ENCODE measurements at places on chromosomes 4 and X.

DNA sequence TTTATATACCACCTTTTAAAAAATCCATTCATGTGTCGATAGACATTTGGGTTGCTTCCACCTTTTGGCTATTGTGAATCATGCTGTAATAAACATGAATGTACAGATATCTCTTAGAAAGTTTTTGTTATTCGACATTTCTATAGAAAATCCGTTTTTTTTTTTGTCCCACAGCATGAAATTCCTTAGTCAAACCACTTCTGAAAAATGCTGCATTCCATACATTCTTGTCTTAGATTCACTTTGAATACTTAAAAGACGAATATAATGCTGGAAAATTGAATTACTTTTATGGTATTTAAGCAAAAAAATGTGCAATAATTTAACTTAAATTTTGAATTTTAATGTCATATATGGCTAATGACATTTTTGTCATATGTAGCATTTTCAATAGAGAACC is 1345.5 kb downstream of the TECRL start:
- no peak for DNase-seq

DNA sequence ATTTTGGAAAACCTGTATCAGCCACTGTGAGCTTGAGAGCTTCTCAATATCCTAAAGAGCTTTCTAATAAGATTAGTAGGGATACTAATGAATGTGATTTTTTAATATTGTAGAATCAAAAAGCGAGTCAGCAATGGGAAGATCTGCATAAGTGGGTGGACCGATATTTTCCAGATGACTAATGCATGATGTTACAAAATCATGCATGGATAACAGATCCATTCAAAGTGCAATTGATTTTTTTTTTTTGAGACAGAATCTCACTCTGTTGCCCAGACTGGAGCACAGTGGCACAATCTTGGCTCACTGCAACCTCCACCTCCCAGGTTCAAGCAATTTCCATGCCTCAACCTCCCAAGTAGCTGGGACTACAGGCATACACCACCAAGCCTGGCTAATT is 7.3 kb upstream of the CLDN2 start:
- no peak for DNase-seq

GRCh38 chr4:138775489-138775888 is 240.1 kb upstream of the NOCT start:
- DNase-seq = no peak

- DNase-seq = no peak
These were observed 228.9 kb downstream of the LHFPL1 start for GRCh38 chrX:112450810-112451209.

DNA sequence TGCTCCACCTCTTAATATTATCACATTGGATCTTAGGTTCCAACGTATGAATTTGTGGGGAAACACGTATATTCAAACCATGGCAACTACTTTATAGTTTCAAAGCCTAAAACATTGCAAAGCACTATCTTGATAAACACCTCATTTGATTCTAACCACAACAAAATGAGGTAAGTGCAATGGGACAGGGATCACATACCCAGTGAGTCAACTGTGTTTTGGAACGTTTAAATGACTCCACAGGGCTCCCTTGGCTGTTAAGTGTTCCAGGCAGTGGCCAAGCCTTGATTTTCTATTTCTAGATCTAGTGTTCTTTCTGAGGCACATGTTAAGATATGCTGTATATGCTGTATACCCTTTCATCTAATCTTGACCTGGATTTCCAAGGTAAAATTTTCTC is 54.5 kb upstream of the C1QTNF7 start:
- no peak for DNase-seq

GRCh38 chrX:68894513-68895340 is 65.9 kb downstream of the EFNB1 start:
- DNase-seq = no peak

- no peak for DNase-seq
These were observed 29.1 kb downstream of the PHOX2B start for GRCh38 chr4:41719417-41719816.

DNA sequence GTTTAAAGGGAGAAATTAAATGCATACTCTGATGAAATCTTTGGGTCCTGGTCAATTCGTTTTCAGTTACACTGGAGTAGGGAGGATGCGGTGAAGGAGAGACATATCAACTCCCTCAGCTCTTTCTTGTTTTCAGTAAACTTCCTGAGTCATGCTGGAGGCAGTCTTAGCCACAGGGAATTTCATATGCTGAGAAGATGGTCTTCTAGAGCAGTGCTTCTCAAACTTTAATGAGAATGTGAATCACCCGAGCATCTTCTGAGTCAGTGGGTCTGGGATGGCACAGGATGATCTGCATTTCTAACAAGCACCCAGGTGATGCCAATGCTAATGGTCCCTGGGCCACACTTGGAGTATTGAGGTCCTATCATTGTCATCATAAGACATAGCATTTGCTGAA is 214.5 kb downstream of the KIT start:
- DNase-seq = no peak

DNA sequence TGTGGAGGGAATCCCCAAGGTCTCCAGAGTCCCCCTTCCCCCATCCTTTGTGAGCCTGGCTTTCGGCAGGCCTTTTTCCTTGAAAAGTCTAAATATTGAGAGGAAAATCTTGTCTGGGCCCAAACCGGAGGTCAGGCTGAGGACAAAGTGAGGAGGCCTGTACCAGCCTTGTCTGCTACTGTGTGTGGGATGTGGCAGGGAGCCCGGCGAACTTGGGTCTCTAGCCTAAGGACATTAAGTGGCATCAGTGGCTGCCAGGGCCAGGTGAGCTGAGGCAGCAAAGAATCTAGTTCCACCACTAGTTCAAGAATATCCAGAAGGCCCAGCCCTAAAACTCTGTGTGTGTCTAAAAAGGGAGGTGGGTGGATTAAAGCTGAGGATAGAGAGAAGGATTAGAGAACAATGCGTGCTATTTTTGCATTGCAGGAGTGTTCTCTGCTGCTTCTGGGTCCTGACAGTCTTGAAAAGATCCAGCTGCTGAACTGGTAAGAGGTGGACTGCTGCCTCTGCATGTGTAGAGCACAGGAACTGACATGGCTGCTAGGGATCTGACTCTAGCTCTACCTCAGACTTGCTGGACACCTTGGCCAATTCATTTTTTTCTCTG is 1.2 kb upstream of the AMER1 start:
- DNase-seq = no peak

DNA sequence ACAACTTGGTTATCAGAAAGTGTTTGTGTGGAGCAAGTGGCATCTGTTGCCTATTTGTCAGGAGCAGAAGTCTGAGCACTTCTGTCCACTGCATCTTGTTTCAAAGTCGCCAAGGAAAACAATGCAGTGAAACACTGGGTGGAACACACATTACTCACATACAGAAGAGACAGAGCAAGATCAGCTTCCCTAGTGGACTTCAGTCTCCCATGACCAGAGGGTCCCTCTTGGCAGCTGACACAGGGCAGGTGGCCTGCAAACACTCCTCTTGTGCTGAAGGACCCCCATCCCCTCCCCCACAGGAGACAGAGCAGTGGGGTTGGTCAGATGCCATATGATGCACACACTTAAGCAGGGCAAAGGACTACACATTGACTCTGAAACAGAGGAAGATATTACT is 3.6 kb upstream of the BBS12 start:
- no peak for DNase-seq

GRCh38 chrX:67545893-67546495 is 2.2 kb downstream of the AR start:
- no peak for DNase-seq

- DNase-seq = no peak
These were observed 579.6 kb upstream of the IGFBP7 start for GRCh38 chr4:57689693-57690205.

DNA sequence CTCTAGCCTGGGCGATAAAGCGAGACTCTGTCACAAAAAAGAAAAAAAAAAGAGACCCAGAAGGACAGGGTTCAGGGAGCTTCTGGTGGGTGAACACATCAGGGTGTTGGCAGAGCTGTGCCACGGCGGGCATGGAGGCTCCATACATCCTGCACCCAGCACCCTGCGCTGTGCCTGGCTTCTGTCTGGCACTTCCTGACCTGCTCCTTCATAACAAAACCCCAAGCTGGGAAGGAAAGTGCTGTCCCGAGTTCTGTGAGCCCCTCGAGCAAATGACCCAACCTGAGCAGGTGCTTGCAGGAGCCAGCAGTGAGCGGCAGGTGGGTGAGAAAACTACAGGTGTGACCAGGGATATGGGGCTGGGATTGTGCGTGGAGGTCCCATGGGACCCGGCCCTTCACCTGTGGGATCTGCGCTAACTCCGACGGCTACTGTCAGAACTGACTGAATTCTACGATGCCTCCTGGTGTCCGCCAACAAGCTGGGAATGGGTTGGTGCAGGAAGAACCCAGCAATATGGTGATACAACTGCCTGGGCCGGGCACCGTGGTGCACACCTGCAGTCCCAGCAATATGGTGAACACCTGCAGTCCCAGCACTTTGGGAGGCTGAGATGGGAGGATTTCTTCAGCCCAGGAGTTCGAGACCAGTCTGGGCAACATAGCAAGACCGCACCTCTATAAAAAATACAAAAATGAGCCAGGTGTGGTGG is 18.9 kb downstream of the ASMTL start:
- no peak for DNase-seq

GRCh38 chr4:7172508-7172907 is 19.8 kb upstream of the SORCS2 start:
- no peak for DNase-seq

GRCh38 chr4:156117743-156118142 is 164.1 kb upstream of the CTSO start:
- no peak for DNase-seq

DNA sequence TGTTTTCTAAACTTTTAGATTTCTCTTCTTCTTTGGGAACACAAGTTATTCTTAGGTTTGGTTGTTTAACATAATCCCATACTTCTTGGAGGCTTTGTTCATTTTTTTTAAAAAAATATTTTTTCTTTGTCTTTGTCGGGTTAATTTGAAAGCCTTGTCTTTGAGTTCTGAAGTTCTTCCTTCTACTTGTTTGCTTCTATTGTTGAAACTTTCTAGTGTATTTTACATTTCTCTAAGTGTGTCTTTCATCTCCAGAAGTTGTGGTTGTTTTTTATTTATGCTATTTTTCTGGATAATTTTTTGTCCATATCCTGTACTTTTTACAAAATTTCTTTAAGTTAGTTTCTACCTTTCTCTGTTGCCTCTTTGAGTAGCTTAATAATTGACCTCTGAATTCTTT is 116.1 kb downstream of the NPNT start:
- no peak for DNase-seq

GRCh38 chr4:11625211-11625610 is 196.5 kb upstream of the HS3ST1 start:
- no peak for DNase-seq

DNA sequence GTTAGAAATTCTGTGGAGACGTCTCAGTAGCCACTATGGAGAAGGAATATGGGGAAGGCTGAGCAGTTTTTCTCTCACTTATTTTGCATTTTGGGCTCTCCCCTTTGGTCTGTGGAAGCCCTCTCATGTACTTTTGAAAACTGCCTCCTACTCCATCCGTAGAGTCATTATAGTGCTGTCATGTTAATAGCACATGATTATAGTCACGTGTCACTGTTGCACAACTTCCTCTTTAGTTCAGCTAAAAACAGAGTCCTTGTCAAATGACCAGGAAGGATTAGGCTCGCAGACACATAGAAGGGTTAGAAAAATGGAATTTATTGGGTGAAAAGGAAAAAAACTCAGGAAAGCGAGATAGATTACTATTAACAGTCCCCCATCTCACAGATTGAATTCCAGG is 258.2 kb upstream of the CXorf51A start:
- DNase-seq = no peak

- DNase-seq = no peak
These were observed 169.7 kb downstream of the PALLD start for GRCh38 chr4:168666531-168666930.

GRCh38 chr4:94165256-94165655 is 42.4 kb upstream of the SMARCAD1 start:
- DNase-seq = no peak

DNA sequence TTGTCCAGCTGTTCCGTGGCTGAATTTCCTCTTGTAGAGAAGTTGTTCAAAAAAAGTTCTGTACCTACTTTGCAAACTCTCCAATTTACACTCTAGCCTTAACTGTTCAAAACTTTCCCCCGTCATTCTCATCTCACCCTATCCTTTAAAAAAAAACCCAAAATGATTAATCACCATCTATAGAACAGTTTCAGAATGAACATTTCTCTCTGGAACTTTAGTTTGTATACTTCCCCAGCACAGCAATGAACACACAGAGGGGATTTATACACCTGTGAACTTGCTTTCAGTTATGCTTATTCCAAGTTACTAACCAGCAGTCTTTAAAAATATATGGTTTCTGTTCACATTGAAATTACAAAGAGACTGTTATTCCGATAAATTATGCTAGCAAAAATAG is 1.2 kb downstream of the GEMIN8 start:
- no peak for DNase-seq

- no peak for DNase-seq
These were observed 93.6 kb downstream of the DCTD start for GRCh38 chr4:182823576-182823975.

- DNase-seq = no peak
These were observed 192.5 kb upstream of the CLNK start for GRCh38 chr4:10877076-10877475.

GRCh38 chrX:87006561-87006960 is 511.0 kb upstream of the KLHL4 start:
- no peak for DNase-seq

- DNase-seq = no peak
These were observed 38.2 kb downstream of the MAGED1 start for GRCh38 chrX:51931566-51932150.

DNA sequence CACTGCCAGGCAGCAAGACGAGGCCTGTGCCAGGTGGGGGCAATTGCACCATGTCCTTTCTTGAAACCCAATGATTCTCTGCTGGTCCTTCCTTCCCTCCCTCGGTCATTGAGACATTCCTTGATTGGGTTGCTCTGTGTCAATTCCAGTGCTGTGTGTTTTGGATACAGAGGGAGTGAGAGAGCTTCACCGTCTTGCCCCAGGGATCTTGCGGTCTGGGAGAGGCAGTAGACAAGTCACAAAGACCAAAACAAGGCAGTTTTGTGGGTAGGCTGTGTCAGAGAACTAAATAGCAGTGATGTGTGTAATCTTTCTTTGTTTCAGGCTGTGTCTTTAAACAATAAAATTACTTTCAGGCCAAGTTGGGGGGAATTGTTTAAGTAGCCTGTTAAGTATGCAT is 38.8 kb upstream of the TADA2B start:
- DNase-seq = no peak

Measured in stimulated activated CD8-positive, alpha-beta memory T cell treated with anti-CD3 and anti-CD28 coated beads, Interleukin-7, amount 100 ng/mL, for 1 hour (primary cell).